ENCODE measurements at places on chromosomes 4 and X.
A peak's percentile ranks its signal among the peaks of the same experiment; 100 is the strongest.

DNA sequence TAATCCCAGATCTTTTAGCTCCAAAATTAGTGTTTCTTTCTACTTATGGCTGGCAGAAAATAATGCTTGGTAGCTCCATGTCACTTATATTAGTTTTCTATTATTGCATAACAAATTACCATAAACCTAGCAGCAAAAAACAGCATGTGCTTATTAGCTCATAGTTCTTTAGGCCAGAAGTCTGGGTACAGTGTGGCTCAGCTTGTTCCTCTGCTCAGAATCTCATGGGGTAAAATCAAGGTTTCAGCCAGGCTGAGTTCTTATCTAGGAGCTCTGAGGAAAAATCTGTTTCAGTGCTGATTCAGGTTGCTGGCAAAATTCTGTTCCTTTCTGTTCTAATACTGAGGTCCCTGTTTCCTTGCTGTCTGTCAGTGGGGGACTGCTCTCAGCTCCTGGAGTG lies 101.1 kb downstream of the CT47B1 start:
- no peaks in the 10 kb centered on the region for H3K4me1 ChIP-seq
- H3K4me3 ChIP-seq: no peak overlapping the region
- DNase-seq: peak; percentile 51

DNA sequence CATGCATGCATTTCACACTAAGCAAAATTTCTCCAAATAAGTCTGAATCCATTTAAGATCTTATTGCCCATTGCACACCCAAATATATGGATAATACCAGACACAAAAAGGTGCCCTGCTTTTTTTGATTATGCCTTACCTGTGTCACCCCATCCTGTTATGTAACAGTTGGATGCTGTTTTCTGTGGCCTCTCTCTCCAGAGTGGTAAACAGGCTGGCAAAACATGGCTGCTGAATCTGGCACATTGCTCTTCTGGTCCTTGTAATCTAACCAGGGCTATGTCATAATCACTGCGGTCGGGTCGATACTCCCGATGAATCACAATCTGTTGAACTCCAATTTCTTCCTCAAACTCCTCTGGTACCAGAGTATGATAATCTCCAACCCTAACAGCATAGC lies 70.1 kb downstream of the PRSS12 start:
- H3K4me1 ChIP-seq: no peaks in the 10 kb centered on the region
- no peaks in the 10 kb centered on the region for H3K36me3 ChIP-seq
- no peaks in the 10 kb centered on the region for H3K27me3 ChIP-seq
- H3K4me3 ChIP-seq: no peak overlapping the region

GRCh38 chrX:17994429-17994828 lies 133.3 kb upstream of the RAI2 start:
- H3K4me3 ChIP-seq: no peak overlapping the region
- H3K4me1 ChIP-seq: no peaks in the 10 kb centered on the region
- DNase-seq: no peak
- H3K27ac ChIP-seq: no peak overlapping the region
- no peaks in the 10 kb centered on the region for H3K27me3 ChIP-seq

GRCh38 chr4:7021355-7021754 lies 21.8 kb upstream of the TADA2B start:
- peaks cover 13% of the 10 kb centered on the region for H3K36me3 ChIP-seq
- H3K27me3 ChIP-seq: no peaks in the 10 kb centered on the region
- H3K4me1 ChIP-seq: peaks cover 3% of the 10 kb centered on the region

- H3K4me3 ChIP-seq: no peak overlapping the region
- no peak overlapping the region for H3K27ac ChIP-seq
- no peaks in the 10 kb centered on the region for H3K27me3 ChIP-seq
- peaks cover 10% of the 10 kb centered on the region for H3K4me1 ChIP-seq
These were observed 115.0 kb upstream of the HS3ST1 start for GRCh38 chr4:11543706-11544105.

DNA sequence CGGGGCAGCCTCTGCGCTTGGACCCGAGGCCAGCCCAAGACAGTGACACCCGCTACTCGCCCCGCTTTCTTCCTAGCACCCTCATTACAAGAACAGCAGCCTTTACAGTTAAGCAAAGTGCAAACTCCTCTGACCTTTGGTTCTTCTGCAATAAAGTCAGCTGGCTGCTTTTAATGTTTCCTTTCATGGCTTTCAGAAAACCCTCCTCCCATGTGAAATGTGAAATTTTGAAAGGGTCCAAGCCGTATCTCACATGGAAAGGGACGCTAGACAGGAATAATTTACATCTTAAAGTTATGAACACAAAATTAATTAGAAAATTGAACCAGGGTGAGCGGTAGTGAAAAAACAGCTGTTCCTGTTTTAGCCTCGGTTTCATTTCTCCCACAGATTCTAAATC lies 520.1 kb upstream of the FRG1 start:
- H3K4me1 ChIP-seq: no peaks in the 10 kb centered on the region
- no peaks in the 10 kb centered on the region for H3K36me3 ChIP-seq
- DNase-seq: no peak

- H3K27me3 ChIP-seq: no peaks in the 10 kb centered on the region
- no peak for DNase-seq
- H3K4me3 ChIP-seq: no peak overlapping the region
- H3K27ac ChIP-seq: no peak overlapping the region
- H3K36me3 ChIP-seq: no peaks in the 10 kb centered on the region
These were observed 903.8 kb upstream of the PCDH10 start for GRCh38 chr4:132245319-132245718.

GRCh38 chr4:170248029-170248428 lies 158.3 kb upstream of the AADAT start:
- H3K27me3 ChIP-seq: no peaks in the 10 kb centered on the region
- no peaks in the 10 kb centered on the region for H3K36me3 ChIP-seq
- H3K4me3 ChIP-seq: no peak overlapping the region

GRCh38 chr4:75254745-75255144 lies 259.5 kb downstream of the RCHY1 start:
- H3K27ac ChIP-seq: no peak overlapping the region
- H3K36me3 ChIP-seq: no peaks in the 10 kb centered on the region
- H3K27me3 ChIP-seq: no peaks in the 10 kb centered on the region
- no peaks in the 10 kb centered on the region for H3K4me1 ChIP-seq
- DNase-seq: peak; percentile 46

- no peaks in the 10 kb centered on the region for H3K27me3 ChIP-seq
- no peak overlapping the region for H3K4me3 ChIP-seq
- DNase-seq: no peak
- H3K36me3 ChIP-seq: no peaks in the 10 kb centered on the region
- H3K27ac ChIP-seq: no peak overlapping the region
- peaks cover 29% of the 10 kb centered on the region for H3K4me1 ChIP-seq
These were observed 596.4 kb downstream of the MID1IP1 start for GRCh38 chrX:39397561-39398199.

GRCh38 chrX:13022926-13023325 lies 21.5 kb downstream of the FAM9C start:
- no peak overlapping the region for H3K27ac ChIP-seq
- DNase-seq: no peak
- H3K4me1 ChIP-seq: no peaks in the 10 kb centered on the region
- no peak overlapping the region for H3K4me3 ChIP-seq
- no peaks in the 10 kb centered on the region for H3K36me3 ChIP-seq

DNA sequence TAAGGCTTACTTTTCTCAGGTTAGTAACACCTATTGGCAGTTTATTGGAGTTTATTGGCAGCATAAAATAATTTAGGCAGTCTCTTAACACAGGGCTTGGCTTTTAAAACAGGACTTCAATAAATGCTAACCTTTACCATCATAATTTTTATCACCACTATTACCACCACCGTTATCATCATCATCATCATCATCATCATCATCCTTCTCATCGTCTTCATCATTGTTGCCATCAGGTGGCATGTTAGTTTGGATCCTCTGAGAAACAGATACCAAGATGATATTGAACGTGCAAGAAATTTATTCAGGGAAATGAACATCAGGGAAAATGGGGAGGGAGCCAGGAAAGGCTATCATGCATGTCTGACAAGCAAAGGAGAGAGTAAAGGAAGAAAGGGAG lies 16.2 kb downstream of the GBA3 start:
- DNase-seq: no peak
- H3K4me1 ChIP-seq: no peaks in the 10 kb centered on the region
- no peaks in the 10 kb centered on the region for H3K36me3 ChIP-seq

DNA sequence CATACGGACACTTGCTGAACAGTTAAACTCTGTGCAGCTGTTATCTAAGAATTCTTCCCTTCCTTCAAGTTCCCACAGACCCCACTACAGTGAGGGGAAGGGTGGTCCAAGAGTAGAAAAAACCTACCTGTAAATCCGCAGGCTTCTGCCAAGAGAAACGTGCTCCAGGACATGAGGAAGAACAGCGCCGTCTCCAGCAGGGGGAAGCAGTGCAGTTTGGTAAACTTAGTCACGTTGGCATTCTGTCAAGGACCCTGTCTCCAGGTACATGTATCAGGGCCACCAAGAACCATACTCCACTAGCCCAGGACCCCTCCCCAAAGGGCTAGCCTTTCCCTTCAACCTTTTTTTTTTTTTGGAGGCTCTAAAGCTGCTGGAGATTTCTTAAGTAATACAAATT lies 79.9 kb downstream of the CHST7 start:
- H3K4me1 ChIP-seq: no peaks in the 10 kb centered on the region
- H3K36me3 ChIP-seq: no peaks in the 10 kb centered on the region
- no peak overlapping the region for H3K27ac ChIP-seq
- DNase-seq: peak; percentile 23

GRCh38 chr4:173125216-173125812 lies 43.3 kb upstream of the GALNT7 start:
- no peak for DNase-seq
- H3K4me3 ChIP-seq: no peak overlapping the region
- H3K36me3 ChIP-seq: no peaks in the 10 kb centered on the region
- H3K4me1 ChIP-seq: peaks cover 6% of the 10 kb centered on the region

DNA sequence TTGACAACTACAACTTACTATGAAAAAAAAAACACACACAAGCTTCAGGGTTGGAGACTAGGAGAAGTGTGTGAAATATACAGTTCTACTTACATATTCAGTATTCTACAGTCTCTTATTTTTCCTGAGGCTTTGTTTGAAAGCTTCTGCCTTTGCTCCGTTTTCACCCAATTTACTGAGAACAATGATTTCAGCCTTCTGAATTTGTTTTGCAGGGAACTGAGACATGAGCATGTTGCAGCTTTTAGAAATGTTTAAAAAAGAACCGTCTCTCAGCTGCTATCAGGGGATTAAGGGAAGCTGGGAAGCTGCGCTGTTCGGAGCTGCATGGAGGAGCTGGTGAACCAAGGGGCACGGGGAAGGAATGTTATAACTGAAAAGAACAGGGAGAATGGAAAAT lies 85.7 kb downstream of the QDPR start:
- no peak overlapping the region for H3K4me3 ChIP-seq
- H3K36me3 ChIP-seq: no peaks in the 10 kb centered on the region
- H3K27ac ChIP-seq: no peak overlapping the region
- DNase-seq: no peak
- H3K27me3 ChIP-seq: no peaks in the 10 kb centered on the region

DNA sequence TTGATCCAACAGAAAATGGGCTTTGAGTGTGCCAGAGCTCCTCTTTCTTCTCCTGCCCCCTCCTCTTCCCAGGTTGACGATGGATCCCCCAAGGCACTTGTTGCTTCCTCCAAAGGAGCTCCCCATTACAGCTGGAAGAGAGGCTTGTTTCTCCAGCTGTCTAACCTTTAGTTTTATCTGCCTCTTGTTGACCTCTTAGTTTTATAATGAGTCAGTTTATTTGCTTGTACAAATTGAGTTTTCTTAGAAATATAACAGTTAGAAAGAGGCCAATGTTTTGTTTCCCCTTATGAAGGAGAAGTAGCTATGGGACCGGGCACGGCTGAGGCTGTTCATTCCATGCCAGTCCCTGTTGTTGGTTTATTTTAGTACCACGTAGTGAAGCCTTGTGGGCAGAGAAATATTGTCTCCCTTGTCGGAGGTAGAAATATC lies 158.2 kb downstream of the SPRY1 start:
- no peak overlapping the region for H3K4me3 ChIP-seq
- H3K27me3 ChIP-seq: no peaks in the 10 kb centered on the region
- peak overlapping the region; percentile 73 for H3K27ac ChIP-seq
- H3K4me1 ChIP-seq: peaks cover 30% of the 10 kb centered on the region
- no peaks in the 10 kb centered on the region for H3K36me3 ChIP-seq

GRCh38 chrX:136689436-136689835 lies 41.5 kb downstream of the CD40LG start:
- H3K27me3 ChIP-seq: no peaks in the 10 kb centered on the region
- H3K4me3 ChIP-seq: no peak overlapping the region
- H3K4me1 ChIP-seq: no peaks in the 10 kb centered on the region
- peak overlapping the region; percentile 47 for H3K27ac ChIP-seq
- peak; percentile 72 for DNase-seq

DNA sequence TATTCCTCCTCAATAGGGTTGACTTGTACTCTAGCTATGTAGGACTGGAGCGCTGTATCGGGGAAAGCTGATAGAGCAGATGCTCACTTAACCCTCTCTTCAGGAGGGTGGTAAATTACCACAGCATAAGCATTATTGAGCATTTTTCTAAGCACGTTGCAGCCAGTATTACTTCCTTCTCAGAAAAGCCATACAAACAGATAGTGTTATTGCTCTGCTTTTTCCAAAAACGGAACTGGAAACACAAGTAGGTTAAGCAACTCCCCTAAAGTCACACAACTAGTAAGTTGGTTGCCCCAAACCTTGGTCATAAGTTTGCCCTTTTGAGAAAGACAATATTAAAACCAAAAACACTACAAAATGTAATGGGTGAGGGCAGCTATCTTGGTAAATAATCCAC lies 73.9 kb downstream of the REELD1 start:
- DNase-seq: no peak
- H3K4me1 ChIP-seq: no peaks in the 10 kb centered on the region
- H3K27ac ChIP-seq: no peak overlapping the region
- H3K4me3 ChIP-seq: no peak overlapping the region
- H3K27me3 ChIP-seq: no peaks in the 10 kb centered on the region

DNA sequence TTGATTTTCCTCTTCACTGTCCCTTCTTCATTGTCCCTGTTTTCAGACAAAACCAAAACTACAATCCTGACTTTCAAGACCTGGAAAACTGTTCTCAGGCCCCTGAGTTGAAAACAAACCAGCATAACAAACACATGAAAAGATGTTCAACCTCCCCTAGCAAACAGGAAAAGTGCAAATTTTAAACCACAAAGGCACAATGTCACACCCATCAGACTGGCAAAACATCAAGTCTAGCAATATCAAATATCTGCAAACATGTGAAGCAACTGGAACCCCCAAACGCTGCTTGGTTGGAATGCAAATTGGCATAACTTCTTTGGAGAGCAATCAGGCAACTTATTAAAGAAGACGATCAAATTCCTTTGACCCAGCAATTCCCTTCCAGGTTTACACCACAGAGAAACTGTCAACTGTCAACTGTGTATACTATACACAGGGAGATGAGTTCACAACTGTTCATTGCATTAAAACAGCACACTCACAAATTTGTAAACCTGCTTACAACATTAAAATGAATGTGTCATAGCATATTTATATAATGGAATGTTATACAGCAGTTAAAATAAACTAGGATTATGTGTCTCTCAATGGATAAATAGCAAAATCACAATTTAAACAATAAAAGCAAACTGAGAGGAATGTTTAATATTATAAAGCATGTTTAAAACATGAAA lies 7.0 kb downstream of the USP46 start:
- DNase-seq: no peak
- H3K36me3 ChIP-seq: peaks cover 6% of the 10 kb centered on the region
- H3K27me3 ChIP-seq: no peaks in the 10 kb centered on the region
- no peak overlapping the region for H3K4me3 ChIP-seq

- no peaks in the 10 kb centered on the region for H3K27me3 ChIP-seq
- H3K4me3 ChIP-seq: no peak overlapping the region
- H3K36me3 ChIP-seq: no peaks in the 10 kb centered on the region
These were observed 32.0 kb upstream of the MMAA start for GRCh38 chr4:145587088-145587754.
